AG10803 (cell line): ENCODE measurements at places on chromosomes 1 and 21.

DNA sequence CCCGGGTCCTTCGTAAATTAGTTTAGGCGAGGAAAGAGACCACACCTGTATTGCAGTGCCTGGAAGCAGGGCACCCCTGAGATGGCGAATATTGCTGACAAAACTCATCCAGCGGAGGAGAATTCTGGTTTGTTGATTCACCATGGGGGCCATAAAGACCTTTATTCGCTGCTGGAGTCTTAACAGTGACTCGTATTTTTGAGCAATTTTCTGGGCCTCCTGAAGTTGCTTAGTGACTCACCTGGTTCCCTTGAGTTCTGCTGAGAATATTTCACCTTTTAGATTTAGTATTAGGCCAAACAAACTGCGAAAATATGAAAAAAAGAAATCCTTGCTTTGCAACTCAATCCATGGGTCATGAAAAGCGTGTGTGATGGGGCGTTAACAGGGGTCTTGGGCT lies 20.6 kb upstream of the H6PD start:
- no peak for DNase-seq

GRCh38 chr1:225697428-225697827 lies 44.5 kb upstream of the ENAH start:
- no peak for DNase-seq

DNA sequence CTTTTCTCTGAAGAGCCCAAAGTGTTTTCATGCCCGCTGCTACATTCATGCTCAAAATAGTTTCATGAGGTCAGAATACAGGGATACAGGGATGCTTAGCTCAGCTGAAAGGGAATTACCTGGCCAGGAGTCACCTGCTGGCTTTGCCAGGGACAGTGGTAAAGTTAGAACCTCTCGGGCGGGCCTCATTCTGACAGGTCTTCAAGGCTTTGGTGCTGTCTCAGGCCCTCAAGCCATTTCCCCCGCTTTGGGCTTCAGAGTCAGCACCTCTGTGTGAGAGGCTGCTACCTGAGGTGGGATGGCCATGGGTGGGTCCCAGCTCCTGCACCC lies 5.5 kb downstream of the RASSF5 start:
- no peak for DNase-seq

DNA sequence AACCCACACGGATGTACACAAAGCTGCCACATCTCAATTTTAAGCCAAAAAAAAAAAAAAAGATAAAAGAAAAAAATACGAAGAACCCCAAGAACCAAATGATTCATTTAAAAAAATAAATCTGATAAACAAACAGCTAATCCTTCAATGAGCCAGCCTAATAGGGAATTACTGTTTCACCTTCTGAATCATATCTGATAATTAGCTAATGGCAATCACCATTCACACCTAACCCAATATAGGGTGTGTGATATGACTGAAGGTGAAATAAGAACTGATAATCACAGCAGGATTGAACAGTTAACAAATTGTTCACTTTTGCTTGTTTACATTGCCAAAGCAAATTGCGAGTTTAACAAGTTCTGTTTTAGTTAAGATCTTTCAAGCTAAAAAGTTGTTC lies 61.4 kb downstream of the LAMC2 start:
- DNase-seq: no peak

- DNase-seq: no peak
Observed at GRCh38 chr1:243548516-243548915, 292.7 kb downstream of the SDCCAG8 start.

- no peak for DNase-seq
Observed at GRCh38 chr1:160049101-160049500, 17.3 kb upstream of the PIGM start.

DNA sequence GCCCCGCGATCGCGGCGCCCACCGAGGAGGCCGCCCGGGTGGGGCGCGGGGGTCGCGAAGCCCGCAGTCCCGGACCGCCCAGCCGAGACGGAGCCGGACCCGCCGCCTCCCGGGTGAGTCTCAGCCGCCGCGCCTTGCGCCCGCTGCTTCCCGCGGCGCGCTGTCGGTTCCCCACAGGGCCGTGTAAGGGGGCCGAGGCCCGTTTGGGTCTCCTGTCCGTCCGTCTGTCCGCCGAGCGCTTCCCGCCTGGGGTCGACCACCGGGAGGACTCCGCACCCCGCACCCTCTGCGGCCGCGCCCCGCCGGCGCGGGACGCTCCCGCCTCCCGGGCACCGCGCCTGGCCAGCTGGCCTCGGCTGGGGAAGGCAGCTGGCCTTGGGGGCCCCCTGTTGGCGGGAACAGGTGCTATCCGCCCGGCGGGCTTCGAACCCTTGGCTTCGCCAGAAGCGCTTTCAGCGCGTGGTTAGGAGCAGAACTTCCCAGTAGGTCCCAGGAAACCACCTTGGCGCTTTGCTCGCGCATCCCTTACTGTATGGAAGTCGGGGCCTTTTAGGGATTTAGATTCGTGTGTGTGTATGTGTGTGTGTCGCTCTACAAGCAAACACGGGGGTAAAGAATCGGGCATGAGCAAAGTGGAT lies 414 bp downstream of the TMEM51 start:
- peak; percentile 40 for DNase-seq

- DNase-seq: peak; percentile 33
Observed at GRCh38 chr1:24117722-24118409, 5.9 kb upstream of the MYOM3 start.

GRCh38 chr1:6888268-6888667 lies 103.0 kb downstream of the CAMTA1 start:
- peak; percentile 6 for DNase-seq

DNA sequence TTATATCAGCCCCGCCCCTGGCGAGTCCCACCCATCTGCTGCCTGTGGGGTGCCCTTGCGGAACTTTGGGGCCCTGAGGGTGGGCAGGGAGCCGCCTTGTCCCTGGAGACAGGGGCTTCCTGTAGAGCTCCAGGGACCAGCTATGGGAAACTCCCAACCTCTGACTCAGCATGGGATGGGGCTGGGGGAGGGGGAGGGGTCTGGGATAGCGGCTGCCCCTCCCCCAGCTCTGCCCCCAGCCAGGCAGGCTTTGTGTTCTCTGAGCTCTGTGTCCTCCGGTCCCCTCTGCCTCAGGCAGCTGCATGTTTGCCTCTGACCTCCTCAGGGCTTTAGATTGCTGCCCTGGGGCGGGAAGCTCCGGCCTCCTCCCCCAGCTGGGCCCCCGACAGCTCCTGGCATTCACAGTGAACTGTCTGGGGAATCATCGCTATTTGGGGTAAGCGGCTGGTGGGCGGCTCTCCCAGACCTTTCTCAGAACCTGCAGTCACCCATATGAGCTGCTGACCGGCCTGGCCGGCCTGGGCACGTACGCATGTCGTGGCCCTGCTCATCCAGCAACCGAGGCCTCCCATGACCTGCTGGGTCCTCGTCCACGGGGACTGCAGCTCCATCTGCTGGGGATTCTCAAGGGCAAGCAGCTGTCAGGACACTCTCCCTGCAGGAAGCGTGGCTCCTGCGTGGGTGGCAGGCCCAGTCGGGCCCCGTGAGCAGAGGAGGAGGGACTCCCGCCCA lies 17.1 kb downstream of the ARHGEF16 start:
- DNase-seq: peak; percentile 33

DNA sequence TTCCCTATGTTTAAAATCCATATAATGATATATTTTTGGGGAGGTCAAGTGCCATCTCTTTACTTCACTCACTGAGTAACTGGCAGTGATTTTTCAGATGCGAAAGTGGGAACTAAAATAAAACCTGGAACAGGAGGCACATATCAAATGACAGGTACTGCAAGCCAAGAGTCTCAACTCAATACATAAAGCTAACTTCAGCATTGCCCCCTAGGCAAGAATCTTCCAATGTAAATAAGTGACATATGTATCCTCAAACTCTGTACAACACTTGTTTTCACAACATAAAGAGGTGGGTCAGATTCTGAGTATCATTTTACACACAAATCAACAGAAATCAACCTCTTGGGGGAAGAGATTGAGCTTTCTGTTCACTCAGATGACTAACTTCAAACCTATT lies 18.1 kb downstream of the DCAF8 start:
- no peak for DNase-seq

DNA sequence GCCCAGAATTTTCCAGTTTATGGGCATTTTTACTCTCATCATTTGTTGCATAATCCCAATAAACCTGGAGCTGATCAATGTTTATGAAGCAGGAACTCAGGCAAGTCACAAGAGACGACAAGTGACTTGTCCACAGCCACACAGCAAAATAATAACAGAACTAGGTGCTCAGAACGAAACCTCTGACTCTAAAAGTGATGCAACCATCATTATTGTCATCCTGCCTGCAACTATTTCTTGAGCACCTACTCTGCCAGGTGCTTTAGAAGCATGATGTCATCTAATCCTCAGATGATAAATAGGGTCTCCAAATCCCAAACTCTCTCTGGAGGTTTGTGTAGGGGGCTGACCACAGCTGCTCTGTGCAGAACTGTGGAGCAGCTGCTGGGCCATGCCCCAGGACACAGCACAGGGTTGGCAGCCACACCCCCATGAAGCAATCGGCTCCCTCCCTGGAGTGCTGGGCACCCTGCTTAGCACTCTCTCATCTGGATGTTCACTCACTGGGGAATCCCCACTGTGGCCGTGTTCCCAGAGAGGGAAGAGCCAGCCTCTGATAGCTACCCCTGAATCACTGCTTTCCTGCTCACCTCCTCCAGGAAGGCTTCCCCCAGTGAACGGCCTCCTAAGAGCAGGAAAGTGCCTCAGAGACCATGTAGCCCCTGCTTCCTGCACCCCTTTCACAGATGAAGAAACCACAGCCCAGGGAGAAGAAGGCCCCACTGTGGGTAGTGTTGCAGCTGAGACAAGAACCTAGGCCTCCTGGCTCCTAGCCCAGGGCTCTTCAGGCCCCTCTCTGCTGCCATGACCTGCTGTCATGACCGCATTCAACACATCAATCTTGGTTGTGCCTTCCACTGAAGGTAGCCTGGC lies 2.1 kb downstream of the TTC22 start:
- DNase-seq: peak; percentile 33

GRCh38 chr1:61426885-61427284 lies 298.1 kb downstream of the TM2D1 start:
- no peak for DNase-seq

GRCh38 chr1:211722277-211723175 lies 47.1 kb upstream of the NEK2 start:
- DNase-seq: no peak

GRCh38 chr1:10986525-10986890 lies 25.9 kb upstream of the TARDBP start:
- no peak for DNase-seq

DNA sequence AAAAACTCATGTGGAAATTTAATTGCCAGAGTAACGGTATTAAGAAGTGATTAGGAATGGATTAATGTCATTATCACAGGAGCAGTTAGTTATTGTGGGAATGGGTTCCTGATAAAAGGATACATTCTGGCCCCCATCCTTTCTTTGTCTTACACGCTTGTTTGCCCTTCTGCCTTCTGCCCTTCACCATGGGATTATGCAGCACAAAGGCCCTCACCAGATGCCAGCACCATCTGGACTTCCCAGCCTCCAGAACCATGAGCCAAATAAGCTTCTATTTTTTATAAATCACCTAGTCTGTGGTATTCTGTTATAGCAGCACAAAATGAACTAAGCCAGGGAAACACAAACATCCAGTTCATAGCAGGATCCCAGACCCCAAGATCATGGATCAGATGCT lies 33.9 kb upstream of the POU2F1 start:
- DNase-seq: no peak

DNA sequence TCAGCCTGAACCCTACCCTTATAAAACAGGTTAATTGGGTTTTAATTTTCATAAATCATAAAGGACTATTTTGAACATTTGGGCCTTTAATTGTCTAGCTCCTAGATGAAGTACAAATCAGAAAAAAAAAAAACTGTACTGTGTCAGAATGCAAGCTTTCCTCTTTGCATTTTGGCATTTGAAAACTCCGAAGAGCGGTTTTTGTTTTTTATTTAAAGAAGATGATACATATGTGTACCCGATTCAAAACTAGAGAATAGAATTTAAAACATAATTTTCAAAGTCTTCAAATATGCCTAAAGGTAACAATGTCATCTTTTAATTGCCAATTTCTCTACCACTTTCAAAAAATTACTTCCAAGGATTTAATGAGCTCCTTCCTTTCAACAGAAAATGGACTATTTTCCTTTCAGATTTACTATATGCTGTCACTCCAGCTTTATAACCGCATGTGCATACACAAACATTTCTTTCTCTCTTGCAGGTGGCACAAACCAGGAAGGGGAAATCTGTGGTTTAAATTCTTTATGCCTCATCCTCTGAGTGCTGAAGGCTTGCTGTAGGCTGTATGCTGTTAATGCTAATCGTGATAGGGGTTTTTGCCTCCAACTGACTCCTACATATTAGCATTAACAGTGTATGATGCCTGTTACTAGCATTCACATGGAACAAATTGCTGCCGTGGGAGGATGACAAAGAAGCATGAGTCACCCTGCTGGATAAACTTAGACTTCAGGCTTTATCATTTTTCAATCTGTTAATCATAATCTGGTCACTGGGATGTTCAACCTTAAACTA lies 33.7 kb downstream of the MRPL39 start:
- DNase-seq: peak; percentile 75

GRCh38 chr1:173187671-173188237 lies 19.4 kb downstream of the TNFSF4 start:
- DNase-seq: no peak

DNA sequence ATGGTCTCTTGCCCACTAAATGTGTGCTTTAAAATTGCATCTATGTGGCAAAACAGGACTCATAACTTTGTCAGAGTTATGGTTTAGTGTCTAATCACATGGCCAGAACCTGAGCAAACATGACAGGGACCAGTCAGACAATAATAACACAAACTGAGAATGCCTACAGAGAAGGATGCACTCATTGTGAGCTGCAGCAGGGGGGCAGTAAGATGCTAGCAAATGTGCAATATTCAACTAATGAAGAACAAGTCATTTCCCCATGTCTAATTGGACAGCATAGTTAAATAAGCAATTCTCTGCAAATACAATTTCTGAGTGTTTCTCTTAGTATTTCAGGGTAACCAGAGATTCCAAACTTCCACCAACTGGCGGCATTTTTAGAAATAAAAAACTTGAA lies 30.8 kb downstream of the SPAG17 start:
- DNase-seq: peak; percentile 43

GRCh38 chr1:41101950-41102607 lies 80.6 kb upstream of the SLFNL1 start:
- peak; percentile 98 for DNase-seq

- DNase-seq: peak; percentile 18
Observed at GRCh38 chr1:20753589-20753988, 21.1 kb upstream of the SH2D5 start.

GRCh38 chr1:45442272-45442671 lies 48.7 kb downstream of the TESK2 start:
- DNase-seq: peak; percentile 46

- no peak for DNase-seq
Observed at GRCh38 chr1:235336903-235337302, 8.5 kb downstream of the GGPS1 start.

DNA sequence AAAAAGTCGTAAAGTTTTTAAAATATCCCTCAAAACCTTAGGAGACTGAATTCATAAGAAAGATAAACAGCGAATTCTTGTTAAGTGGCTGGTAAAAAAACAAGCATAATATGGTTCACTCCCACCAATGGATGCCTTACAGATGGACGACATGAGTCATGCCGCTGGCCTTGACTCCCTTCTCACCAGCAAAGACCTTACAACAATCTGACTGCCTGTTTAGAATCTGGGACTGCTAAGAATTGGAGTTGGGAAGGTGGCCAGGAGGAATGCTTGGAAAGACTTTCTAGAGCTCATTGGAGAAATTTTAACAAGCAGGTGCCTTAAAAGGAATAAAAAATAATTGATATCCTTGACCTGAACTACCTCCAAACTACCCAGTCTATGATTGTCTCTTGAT lies 206.9 kb upstream of the FMN2 start:
- DNase-seq: no peak

GRCh38 chr1:185681034-185681633 lies 53.1 kb upstream of the HMCN1 start:
- peak; percentile 36 for DNase-seq
